ENCODE measurements at places on chromosomes 5 and 9.
A peak's percentile ranks its signal among the peaks of the same experiment; 100 is the strongest.

- no peak for DNase-seq
Observed at GRCh38 chr9:108684288-108685025, 171.3 kb downstream of the ACTL7B start.

DNA sequence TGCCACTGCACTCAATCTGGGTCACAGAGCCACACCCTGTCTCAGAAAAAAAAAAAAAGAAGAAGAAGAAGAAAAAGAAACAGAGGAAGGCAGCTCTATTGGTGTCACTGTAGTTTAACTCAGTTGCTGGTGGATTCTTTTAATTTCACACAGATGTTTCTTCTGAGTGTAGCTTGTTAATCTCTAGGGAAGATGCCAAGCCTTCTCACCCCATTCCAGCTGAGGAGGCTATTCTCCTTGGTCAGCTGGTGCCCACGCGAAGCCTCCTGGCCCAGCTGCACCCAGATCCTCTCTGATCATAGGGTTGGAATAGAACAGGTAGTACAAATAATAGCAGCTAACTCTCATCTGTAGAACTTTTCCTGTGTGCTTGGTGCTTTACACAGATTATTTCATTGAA lies 113.8 kb upstream of the SPRY4 start:
- DNase-seq: no peak

GRCh38 chr5:98795243-98795642 lies 21.8 kb downstream of the RGMB start:
- DNase-seq: no peak

GRCh38 chr9:133614056-133614455 lies 4.9 kb upstream of the FAM163B start:
- no peak for DNase-seq

DNA sequence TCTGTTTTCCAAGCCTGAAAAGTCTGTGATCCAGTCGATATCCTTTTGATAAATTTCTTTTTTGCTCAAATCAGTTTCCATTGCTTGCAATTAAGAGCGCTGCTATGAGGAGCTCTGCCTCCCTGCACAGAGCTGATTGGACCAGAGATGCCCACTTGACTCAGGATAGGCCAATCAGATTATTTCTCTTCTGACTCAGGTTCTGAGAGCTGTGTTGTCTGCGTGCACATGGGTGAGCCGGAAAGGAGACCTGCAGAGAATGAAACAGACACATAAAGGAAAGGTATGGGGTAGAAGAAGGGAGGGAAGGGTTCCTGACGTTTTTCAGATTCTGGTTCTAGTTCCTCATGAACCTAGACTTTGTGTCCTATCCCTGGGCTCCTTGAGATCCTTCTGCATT lies 15.8 kb upstream of the FABP6 start:
- DNase-seq: no peak

- DNase-seq: no peak
Observed at GRCh38 chr9:106830527-106831150, 32.3 kb upstream of the ZNF462 start.

- no peak for DNase-seq
Observed at GRCh38 chr5:158398360-158399201, 539.6 kb upstream of the CLINT1 start.

GRCh38 chr5:74529101-74529500 lies 111.4 kb downstream of the ENC1 start:
- no peak for DNase-seq

DNA sequence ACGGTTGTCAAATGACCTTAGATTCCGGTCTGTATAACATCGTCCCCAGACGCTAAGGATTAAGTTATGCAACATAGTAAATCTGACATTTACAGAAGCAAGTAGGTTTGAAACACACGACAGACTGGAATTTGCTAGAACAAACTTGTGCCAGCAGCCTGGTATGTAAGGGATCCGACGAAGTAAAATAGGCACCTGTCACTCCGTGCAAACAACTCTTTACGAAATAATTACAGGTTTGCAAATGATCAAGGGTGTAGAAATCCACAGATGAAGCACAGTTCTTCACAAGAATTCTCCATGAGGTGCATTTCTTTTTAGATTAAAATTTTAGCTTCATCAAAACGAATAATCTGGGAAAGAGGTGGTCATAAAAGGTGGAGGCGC lies 508 bp downstream of the MOCS2 start:
- no peak for DNase-seq

DNA sequence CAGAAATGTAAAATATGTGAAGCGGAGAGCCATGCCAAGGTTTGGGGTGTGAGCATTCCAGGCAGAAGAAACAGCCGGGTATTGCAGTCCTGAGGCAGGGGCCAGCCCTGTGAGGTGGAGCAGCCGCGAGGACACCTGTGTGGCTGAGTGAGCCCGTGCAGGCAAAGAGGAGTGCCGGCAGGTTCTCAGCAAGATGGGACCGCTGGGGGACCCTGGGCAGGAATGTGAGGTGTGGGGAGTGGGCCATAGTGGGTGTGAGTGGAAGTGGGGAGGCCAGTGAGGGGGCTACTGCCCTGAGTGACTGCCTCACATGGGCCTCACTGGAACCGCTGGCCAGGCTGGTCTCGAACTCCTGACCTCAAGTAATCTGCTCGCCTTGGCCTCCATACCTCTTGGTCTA lies 8.1 kb upstream of the PRR7 start:
- DNase-seq: no peak

GRCh38 chr5:53560028-53560427 lies 411 bp upstream of the NDUFS4 start:
- DNase-seq: no peak

DNA sequence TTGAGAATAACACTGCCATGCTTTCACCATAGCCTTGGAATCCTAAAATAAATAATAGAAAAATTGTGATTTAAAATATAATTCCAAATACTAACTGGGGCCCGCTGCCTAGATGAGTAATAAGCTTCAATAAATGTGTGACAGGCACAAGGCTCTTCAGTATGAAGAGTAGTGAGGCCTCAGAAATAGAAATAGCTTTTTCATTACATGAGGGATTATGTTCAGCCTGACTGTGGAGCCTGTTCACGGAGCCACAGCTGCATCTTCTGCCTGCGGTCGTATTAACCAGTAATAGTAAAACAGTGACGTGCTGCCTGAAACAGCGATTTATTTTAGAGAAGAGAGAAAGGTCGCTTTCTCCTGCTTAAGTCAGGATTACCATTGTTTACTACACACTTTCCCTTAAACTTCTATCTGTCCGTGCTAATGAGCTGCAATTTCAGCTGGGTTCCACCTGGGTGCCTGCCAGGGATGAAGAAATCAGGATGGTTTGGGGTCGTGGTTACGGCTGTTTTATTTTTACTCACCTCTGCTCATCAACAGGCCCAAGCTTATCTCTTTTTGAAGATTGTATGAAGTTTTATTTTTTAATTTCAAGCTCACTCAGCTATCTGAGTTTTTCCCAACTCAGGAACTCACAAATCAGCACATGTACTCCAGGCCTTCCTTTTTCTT lies 284.9 kb upstream of the WWC1 start:
- DNase-seq: no peak

- DNase-seq: no peak
Observed at GRCh38 chr5:75363111-75363510, 26.1 kb downstream of the HMGCR start.

- no peak for DNase-seq
Observed at GRCh38 chr9:122126331-122127261, 33.0 kb downstream of the NDUFA8 start.

DNA sequence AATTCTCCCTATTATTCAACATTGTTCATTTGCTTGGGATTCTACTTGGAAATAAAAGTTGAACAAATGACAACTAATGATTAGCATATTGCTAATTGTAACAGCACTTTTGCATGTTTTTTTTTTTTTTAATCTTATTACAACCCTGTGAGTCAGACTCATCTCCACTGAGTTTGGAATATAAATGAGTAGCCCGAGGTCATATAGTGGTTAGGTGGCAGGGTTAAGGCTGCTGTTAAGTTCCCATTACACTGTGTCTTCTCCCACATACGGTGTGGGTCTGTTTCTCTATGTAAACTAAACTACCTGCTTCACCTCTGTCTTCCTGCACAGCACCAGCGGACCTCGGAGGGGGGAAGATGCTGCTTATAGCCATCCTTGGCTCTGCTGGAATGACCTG lies 92.4 kb downstream of the EQTN start:
- DNase-seq: no peak

DNA sequence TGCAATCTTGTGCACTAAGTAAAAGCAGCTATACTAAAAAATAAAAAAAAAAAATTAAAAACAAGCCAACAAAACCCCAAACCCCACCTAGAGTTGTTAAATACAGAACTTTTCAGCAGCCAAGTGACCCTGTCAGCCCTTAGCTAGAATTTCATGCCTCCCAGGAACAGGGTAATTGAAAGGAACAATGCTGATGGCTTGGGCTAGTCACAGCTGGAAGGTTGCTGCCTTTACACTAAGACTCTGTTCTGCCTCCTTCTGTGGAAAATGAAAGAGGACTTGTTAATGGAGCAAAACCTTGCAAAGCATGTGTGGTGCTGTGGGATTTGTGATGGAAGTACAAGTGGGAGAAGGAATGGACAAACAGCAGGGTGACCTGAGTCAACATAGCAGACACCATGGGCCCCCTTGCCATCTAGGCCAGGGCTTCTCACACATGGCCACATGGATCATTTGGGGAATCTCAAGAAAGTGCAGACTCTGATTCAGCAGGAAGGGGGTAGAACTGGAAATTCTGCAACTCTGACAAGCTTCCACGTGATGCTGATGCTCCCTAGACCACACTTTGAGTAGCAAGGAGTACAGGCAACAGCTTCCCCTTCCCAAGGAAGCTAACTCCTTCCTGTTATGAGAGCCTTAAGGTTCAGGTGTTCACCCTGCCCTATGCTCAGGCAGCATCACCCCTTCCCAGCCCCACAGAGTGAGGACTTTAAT lies 14.9 kb upstream of the TMEM252 start:
- no peak for DNase-seq

DNA sequence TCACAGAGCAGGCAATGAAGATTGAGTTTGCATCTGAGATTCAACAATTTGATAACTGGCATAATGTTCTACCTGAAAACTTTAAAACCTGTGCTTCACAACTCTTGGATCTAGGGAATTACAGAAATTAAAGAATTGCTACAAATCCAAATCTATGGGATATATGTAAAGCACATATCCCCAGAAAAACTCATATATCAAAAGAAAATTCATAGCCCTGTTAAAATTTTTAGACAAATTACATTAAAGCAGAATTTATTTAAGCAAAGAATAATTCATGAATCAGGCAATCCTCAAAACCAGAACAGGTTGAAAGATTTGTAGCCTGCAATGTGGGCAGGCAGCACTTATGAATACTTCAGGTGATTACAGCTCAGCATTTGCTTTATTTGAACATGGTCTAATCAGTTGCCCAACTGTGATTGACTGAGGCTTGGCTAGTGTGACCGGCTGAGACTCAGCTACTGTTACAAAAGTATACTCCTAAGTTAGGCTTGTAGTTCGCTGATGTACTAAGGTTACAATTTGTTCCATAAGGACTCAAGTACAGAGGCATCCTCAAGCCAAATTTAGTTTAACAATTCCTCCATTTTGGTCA lies 10.3 kb upstream of the UBTD2 start:
- no peak for DNase-seq

GRCh38 chr9:114631166-114631565 lies 20.1 kb downstream of the TMEM268 start:
- no peak for DNase-seq

GRCh38 chr5:15827741-15828140 lies 327.8 kb downstream of the FBXL7 start:
- DNase-seq: no peak

GRCh38 chr5:144697847-144698262 lies 527.2 kb downstream of the KCTD16 start:
- DNase-seq: peak; percentile 50

- DNase-seq: no peak
Observed at GRCh38 chr5:76252437-76252836, 150.6 kb upstream of the IQGAP2 start.

DNA sequence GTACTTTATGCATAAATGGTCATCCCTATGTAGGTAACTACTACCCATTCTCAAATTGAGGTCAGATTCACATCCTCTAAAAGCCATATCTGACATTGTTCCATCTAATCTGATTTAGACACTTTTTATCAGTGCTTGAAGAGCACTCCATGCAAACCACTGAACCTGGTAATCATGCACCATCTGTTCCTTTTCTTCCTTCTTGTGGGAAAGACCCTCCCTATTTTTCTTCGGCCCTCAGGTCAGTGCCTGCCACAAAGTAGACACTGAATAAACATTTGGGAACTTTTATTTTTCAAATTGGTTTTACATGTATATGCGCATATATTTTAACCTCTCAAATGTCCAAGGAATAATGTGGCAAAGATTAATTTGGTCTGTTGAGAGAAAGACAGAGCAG lies 26.0 kb upstream of the PDE4D start:
- no peak for DNase-seq

DNA sequence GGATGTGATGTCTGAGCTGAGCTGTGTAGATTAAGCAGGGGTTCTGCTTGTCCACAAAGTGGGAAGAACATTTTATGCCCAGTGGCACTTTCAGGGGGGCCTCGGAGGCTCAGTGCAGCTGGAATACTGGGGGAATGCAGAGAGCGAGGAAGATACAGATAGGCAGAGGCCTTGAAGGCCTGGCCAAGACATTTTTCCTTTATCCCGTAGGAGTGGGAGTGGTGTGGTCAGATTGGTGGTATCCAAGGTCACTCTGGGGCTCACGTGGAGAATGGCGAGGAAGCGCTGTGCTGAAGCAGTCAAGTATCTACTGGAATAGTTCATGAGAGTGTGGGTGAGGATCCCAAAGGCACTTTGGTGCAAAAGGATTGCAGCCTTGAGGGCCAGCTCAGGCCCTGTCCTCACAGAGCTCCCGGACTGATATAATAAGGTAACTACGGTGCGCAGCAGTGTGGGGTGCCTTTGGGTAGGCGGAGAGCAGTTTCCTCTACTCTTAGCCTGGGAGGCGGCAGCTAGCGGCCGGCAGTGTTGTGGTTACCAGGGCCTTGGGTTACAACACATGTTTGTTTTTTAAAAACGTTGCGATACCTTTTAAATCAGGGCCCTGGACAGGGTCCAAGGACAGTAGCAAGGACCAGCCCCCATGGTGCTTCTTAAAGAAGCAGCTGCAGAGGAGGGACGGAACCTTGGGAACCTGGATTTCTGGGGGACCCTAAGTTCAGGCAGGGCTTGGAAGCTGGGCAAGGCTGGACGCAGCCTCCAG lies 10.8 kb upstream of the CCDC69 start:
- DNase-seq: no peak

DNA sequence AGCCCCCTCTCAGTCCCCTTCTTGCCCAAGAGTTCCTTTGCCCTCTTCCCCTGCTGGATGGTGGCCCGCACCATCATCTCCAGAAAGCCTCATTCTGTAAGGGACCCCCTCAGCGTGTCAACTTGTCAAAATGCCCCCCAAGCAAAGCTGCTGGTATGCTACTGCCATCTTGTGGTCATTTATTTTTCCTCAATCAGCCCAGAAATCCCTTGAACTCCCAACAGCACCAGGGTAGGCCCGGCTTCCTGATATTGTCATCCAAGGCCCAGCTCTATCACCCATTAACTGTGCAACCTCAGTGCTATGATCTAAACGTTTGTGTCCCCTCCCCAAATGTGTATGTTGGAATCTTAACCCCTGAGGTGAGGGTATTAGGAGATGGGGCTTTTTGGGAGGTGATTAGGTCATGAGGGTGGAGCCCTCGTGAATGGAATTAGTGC lies 53.2 kb upstream of the FBXW11 start:
- no peak for DNase-seq
